ENCODE measurements at places on chromosomes 5 and 9.
A peak's percentile ranks its signal among the peaks of the same experiment; 100 is the strongest.

- DNase-seq: peak; percentile 75
Measured at GRCh38 chr9:122346478-122347347, 24.1 kb upstream of the PTGS1 start.

DNA sequence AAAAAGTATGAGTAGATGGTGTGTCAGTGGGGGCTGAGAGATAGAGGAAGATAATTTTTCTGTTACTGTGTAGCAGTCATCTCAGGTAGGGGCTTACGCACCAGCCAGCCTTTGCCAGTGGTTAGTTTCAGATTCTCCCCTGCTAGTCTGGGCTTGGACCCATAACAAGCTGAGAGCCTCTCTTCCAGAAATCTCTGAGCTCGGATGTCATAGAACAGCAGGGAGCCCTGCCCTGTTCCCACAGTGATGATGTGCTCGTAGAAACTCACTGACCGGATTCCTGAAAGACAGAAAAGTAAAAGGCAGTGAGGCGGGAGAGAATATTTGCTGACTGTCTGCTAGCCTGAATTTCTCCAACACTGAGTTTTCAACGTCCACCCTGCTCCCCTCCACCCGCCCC is 37.2 kb downstream of the DCAF12 start:
- no peak for DNase-seq

- no peak for DNase-seq
Measured at GRCh38 chr5:96528826-96529474, 95.9 kb upstream of the PCSK1 start.

DNA sequence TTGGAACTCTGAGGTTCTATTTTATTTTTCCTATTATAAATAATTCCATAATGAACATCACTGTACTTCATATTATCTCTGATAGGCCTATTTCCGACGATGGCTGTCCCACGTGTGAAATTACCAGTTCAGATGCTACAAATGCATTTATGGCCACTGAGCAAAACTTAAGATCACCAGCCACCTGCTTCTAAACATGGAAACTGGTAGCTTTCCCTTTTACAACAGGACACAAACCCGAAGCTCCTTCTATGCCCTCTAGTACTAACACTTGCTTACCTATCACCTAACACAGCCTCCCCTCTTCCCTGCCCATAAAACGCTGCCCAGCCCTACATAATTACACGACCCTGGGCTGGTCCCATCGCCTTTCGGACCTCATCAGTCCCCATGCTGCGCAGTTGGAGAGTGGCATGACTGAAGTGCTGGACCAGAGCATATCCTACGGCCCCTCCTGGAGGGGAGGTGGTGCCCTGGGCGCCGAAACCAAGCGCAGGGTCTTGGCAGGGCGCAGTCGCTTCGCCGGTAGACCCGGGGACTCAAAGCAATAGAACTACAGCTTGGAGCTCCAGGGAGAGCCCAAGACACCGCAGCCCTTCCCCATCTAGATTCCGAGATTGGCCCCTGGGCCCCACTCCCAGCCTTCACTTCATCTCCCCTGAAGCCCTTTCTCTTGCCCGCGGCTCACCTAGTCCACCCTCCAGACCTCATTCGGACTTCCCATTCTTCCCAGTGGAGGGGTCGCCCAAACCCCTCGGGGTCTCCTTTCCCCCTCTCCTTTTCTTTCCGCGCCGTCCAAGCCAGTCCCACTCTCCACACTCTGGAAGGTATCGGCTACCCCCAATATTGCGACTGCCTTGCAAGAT is 1.0 kb upstream of the SAP30L start:
- DNase-seq: peak; percentile 66

- no peak for DNase-seq
Measured at GRCh38 chr5:149441986-149442385, 62.9 kb upstream of the IL17B start.

Data from upper lobe of right lung (tissue), 1 donor.